ENCODE measurements at places on chromosomes 3 and 15.

- H3K4me3 ChIP-seq = no peak overlapping the region
- H3K27ac ChIP-seq = no peak overlapping the region
- peaks cover 3% of the 10 kb centered on the region for H3K27me3 ChIP-seq
- DNase-seq = no peak
- peaks cover 6% of the 10 kb centered on the region for H3K4me1 ChIP-seq
These were observed 107.2 kb upstream of the HACD2 start for GRCh38 chr3:123692041-123692440.

DNA sequence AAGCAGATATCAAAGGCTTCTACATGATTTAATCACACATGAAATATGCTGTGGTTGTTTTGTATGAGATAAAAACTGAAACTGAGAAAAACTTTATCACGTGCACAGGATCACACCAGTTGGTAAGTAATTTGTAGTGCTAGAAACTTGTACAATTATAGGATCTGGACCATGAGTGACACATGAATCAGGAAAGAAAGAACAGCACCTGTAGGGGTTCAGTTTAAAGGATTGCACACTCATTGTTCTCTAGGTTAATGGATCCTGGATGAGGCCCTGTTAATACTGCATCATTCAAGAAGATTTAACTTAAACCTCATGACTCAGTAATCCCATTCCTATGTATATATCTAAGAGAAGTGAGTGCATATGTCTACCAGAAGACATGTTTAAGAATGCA is 87.9 kb downstream of the STT3B start:
- DNase-seq = no peak
- no peak overlapping the region for H3K4me3 ChIP-seq
- H3K4me1 ChIP-seq = peaks cover 15% of the 10 kb centered on the region

DNA sequence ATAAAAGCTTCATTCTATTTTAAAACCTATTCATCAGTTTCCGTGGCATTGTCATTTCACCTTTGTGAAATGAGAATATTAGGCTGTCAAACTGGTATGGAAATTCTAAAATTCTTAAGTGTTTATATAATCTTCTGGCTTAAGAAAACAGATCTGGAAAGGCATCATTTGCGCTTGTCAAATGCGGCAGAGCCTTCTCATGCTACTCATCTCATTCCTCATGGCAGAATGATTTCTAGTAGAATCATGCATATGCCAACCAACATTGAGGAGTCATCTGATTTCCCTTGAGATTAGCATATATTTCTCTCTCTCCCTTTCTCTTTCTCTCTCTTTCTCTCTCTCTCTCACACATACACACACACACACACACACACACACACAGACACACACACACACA is 48.8 kb downstream of the STRIT1 start:
- H3K27ac ChIP-seq = no peak overlapping the region
- no peaks in the 10 kb centered on the region for H3K36me3 ChIP-seq
- no peak overlapping the region for H3K4me3 ChIP-seq
- H3K27me3 ChIP-seq = no peaks in the 10 kb centered on the region
- no peaks in the 10 kb centered on the region for H3K4me1 ChIP-seq
- DNase-seq = no peak

- H3K4me3 ChIP-seq = no peak overlapping the region
- no peaks in the 10 kb centered on the region for H3K36me3 ChIP-seq
- DNase-seq = no peak
These were observed 383.3 kb upstream of the ROBO2 start for GRCh38 chr3:76656531-76657070.

DNA sequence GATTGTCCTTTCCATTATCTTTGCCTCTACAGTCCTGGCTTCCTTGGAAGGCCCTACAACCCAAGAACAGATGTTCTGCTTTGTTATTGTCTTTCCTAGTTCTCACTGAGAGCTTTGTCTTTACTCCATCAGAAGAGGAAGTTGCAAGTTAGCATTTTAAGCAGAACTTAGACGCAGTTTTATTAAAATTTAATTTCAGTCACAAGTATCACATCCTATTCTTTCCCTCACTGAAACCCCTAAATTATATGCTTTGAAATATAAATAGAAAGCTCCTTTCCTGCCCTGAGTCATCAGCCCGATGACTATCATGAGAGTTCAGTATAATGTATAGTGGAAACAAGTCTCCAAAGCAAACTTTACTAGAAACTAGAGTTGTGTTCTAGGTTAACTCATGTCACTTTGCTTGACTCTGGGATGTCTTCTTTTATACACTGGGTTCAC is 291.2 kb upstream of the RBMS3 start:
- H3K4me1 ChIP-seq = peaks cover 6% of the 10 kb centered on the region
- peak; percentile 6 for DNase-seq
- H3K36me3 ChIP-seq = no peaks in the 10 kb centered on the region
- H3K4me3 ChIP-seq = no peak overlapping the region
- no peaks in the 10 kb centered on the region for H3K27me3 ChIP-seq

GRCh38 chr3:128567141-128567540 is 74.1 kb upstream of the GATA2 start:
- H3K4me3 ChIP-seq = no peak overlapping the region
- H3K36me3 ChIP-seq = no peaks in the 10 kb centered on the region
- no peaks in the 10 kb centered on the region for H3K27me3 ChIP-seq
- DNase-seq = no peak
- no peaks in the 10 kb centered on the region for H3K4me1 ChIP-seq
